ENCODE measurements at places on chromosomes 5 and 9. TPM values are rescaled to one million over a fixed set of nuclear protein-coding genes. Genes with fewer than 3 reads are reported as not detected.

Gene SPAAR
- not detected for total RNA-seq

Gene ELAVL2
- not detected for total RNA-seq

Gene TSSK1B
- not detected for total RNA-seq

Gene SH3PXD2B
- total RNA-seq: 0.21 TPM

Gene F2RL2
- total RNA-seq: not detected

Gene HTR1A
- not detected for total RNA-seq

Gene FLT4
- total RNA-seq: 0.90 TPM

Gene PCDHGA9
- not detected for total RNA-seq

DNA sequence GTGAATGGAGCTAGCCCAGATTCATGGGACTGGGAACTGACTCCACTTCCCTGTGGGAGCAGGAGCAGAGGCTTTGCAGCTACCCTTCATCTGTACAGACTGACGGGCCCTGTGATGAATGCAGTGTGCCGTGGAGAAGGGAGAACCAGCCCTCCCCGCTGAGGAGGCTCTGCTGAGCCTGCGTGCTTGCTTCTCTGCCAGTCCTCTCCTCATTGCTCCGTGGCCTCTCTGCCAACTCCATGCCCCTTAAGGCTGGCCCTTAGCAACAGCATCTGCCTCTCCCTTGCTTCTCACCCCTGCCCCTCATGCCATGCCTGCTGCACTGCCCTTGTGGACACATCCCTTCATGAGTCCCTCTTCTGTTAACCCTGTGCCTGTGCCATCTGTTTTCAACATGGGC, 53.6 kb downstream of the GADD45G start:
- peaks cover 47% of the 10 kb centered on the region for H3K4me1 ChIP-seq
- no peak for DNase-seq
- no peak overlapping the region for H3K27ac ChIP-seq
- H3K4me3 ChIP-seq: no peak overlapping the region
- H3K27me3 ChIP-seq: peaks cover 13% of the 10 kb centered on the region

- no peaks in the 10 kb centered on the region for H3K27me3 ChIP-seq
- H3K4me1 ChIP-seq: no peaks in the 10 kb centered on the region
- DNase-seq: no peak
- H3K36me3 ChIP-seq: no peaks in the 10 kb centered on the region
- H3K4me3 ChIP-seq: no peak overlapping the region
- H3K27ac ChIP-seq: no peak overlapping the region
These were observed 328.9 kb downstream of the PJA2 start for GRCh38 chr5:109080896-109081295.

- no peaks in the 10 kb centered on the region for H3K27me3 ChIP-seq
- H3K4me1 ChIP-seq: no peaks in the 10 kb centered on the region
- no peak overlapping the region for H3K4me3 ChIP-seq
- H3K27ac ChIP-seq: no peak overlapping the region
- no peak for DNase-seq
These were observed 137.9 kb downstream of the PRR16 start for GRCh38 chr5:120602033-120602432.

GRCh38 chr5:132391870-132392269, 22.4 kb downstream of the SLC22A5 start:
- H3K27me3 ChIP-seq: no peaks in the 10 kb centered on the region
- no peak overlapping the region for H3K4me3 ChIP-seq
- peaks cover 86% of the 10 kb centered on the region for H3K4me1 ChIP-seq
- no peak for DNase-seq
- H3K36me3 ChIP-seq: peaks cover 20% of the 10 kb centered on the region
- H3K27ac ChIP-seq: no peak overlapping the region

- H3K36me3 ChIP-seq: peaks cover 26% of the 10 kb centered on the region
- H3K27ac ChIP-seq: peak overlapping the region; percentile 99
- DNase-seq: no peak
- H3K27me3 ChIP-seq: no peaks in the 10 kb centered on the region
These were observed 812 bp downstream of the SREK1 start for GRCh38 chr5:66144834-66145390.

- no peak overlapping the region for H3K4me3 ChIP-seq
- no peak overlapping the region for H3K27ac ChIP-seq
- no peaks in the 10 kb centered on the region for H3K36me3 ChIP-seq
These were observed 39.6 kb downstream of the TRPM6 start for GRCh38 chr9:74848153-74848525.

GRCh38 chr5:151221574-151221973, 2.3 kb downstream of the CCDC69 start:
- H3K27ac ChIP-seq: peak overlapping the region; percentile 91
- peaks cover 69% of the 10 kb centered on the region for H3K36me3 ChIP-seq
- peak overlapping the region; percentile 85 for H3K4me3 ChIP-seq
- DNase-seq: no peak

- peaks cover 5% of the 10 kb centered on the region for H3K36me3 ChIP-seq
- no peak overlapping the region for H3K27ac ChIP-seq
- no peaks in the 10 kb centered on the region for H3K27me3 ChIP-seq
- H3K4me3 ChIP-seq: no peak overlapping the region
- peaks cover 16% of the 10 kb centered on the region for H3K4me1 ChIP-seq
- DNase-seq: no peak
These were observed 94.8 kb downstream of the AOPEP start for GRCh38 chr9:94821098-94821887.

GRCh38 chr9:92493749-92494387, 11.6 kb upstream of the ASPN start:
- no peaks in the 10 kb centered on the region for H3K27me3 ChIP-seq
- peaks cover 2% of the 10 kb centered on the region for H3K4me1 ChIP-seq
- no peak for DNase-seq
- H3K4me3 ChIP-seq: no peak overlapping the region
- H3K27ac ChIP-seq: no peak overlapping the region

DNA sequence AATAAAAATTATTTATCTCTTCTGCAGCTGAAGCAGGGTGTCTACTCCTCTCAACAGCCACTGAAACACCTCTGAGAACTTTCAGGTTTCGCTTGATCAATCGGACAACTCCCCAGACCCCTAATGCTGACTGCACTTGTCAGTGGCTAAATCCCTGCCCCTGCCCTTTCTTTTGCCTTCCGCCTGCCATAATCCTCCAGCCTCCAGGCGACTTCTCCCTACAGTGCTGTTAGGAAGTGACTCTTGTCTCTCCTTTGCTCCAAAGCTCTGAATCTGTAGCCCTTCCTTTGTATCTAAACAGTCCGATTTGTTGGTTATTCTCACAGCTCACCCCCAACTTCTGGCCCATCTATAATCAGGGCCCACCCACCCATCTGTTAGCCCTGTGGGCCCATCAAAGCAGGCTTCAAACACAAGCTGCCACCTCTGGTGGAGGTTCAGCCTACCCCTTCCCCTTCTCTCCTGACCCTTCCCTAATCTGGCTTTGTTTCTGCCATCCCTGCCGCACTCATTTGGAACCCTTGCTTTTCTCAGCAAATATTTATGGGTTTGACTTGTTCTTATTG, 53.7 kb upstream of the IFNK start:
- peaks cover 22% of the 10 kb centered on the region for H3K4me1 ChIP-seq
- H3K4me3 ChIP-seq: no peak overlapping the region
- no peaks in the 10 kb centered on the region for H3K27me3 ChIP-seq
- peaks cover 5% of the 10 kb centered on the region for H3K36me3 ChIP-seq
- DNase-seq: no peak

DNA sequence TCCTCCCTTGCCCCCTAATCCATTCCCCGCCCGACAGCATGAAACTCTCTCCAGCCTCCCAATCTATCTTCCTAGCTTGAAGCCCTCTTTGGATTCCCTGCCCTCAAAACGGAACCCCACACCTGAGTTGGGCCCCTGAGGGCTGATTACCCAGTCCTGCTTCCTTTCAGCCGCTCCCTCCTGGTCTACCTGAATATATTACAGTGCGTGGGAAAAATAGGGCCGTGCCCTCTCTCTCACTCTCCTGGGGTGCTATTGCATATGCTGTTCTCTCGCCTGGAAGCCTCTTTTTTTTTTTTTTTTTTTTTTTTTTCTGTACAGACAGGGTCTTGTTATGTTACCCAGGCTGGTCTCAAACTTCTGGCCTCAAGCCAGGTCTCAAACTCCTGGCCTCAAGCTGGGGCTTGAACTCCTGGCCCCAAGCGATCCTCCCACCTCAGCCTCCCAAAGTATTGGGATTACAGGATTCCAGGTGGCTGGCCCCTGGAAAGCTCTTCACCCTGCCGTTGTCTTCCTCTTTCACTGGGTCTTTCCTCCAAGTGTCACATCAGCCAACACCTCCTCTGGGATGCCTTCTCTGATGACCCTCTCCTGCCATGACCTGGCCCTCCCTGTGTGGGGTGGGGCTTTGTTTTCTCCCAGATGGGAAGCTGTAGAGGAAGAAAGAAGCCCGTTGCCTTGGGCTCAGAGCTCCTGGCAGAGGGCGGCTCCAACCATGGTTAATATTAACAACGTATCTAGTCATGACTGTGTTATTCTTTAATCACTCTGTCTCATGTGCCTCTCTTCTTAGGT, 8.2 kb downstream of the DNM1 start:
- DNase-seq: no peak
- H3K36me3 ChIP-seq: no peaks in the 10 kb centered on the region
- H3K4me3 ChIP-seq: no peak overlapping the region
- no peaks in the 10 kb centered on the region for H3K4me1 ChIP-seq
- H3K27ac ChIP-seq: no peak overlapping the region

DNA sequence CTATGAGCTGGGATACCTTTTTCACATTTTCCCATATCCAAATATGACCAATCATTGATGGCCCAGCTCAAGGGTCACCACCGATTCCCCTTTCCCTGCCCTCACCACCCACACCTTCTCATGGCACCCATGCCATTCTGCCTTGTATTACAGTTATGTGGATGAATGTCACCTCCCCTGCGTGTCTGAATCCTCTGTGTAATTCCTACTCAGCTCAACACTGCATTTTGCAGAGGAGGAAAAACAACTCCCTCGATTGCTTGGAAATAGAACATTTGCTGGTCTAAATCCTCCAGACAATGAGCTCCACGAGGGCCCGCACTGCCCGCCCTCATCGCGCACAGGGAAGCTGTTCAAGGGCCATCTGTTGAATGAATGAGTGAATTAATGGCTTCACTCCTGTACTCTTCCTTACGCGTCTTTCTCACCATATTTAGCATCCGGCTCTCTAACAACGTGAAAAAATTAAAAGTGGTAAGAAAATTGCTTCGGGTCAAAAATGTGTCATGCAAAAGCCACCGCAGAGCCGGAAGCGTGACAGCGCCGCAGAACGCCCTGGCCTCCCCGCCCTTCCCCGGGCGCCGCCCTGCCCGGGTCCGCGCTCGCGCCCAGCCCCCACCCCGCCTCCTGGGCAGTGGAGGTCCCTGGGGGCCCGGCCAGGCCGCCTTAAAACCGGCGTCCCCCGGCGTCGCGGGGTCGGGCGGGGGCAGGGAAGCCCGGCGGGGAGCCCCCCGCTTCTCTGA, 704 bp downstream of the SUSD1 start:
- H3K27ac ChIP-seq: peak overlapping the region; percentile 95
- peak overlapping the region; percentile 87 for H3K4me3 ChIP-seq
- H3K27me3 ChIP-seq: peaks cover 6% of the 10 kb centered on the region
- H3K4me1 ChIP-seq: peaks cover 70% of the 10 kb centered on the region
- H3K36me3 ChIP-seq: peaks cover 34% of the 10 kb centered on the region

GRCh38 chr5:151708126-151708525, 21.4 kb upstream of the SPARC start:
- H3K27me3 ChIP-seq: peaks cover 20% of the 10 kb centered on the region
- DNase-seq: no peak
- H3K27ac ChIP-seq: no peak overlapping the region
- no peak overlapping the region for H3K4me3 ChIP-seq
- H3K36me3 ChIP-seq: no peaks in the 10 kb centered on the region
- H3K4me1 ChIP-seq: no peaks in the 10 kb centered on the region

DNA sequence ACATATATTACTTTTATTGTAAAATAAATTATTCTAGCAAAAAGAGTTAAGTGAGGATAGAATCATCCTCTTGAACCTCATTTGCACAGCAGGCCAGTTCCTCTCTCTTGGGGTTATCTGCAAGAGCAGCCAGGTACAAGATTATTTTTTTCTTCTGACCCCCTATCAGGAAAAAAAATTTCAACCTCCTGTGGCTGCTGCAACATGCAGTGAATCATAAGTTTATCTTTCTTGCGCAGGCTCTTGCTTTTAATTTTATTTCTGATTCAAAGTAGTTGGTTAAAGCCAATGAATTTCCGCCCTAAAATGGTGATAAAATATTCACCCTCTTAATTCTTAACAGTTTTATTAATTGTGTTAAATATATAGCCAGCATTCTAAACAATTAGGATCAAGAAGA, 69.7 kb upstream of the PPP3R2 start:
- H3K27me3 ChIP-seq: peaks cover 4% of the 10 kb centered on the region
- H3K4me1 ChIP-seq: no peaks in the 10 kb centered on the region
- DNase-seq: no peak
- no peak overlapping the region for H3K4me3 ChIP-seq

- H3K27me3 ChIP-seq: no peaks in the 10 kb centered on the region
- no peaks in the 10 kb centered on the region for H3K36me3 ChIP-seq
- H3K4me1 ChIP-seq: no peaks in the 10 kb centered on the region
- H3K27ac ChIP-seq: no peak overlapping the region
- H3K4me3 ChIP-seq: no peak overlapping the region
These were observed 83.5 kb upstream of the BOD1 start for GRCh38 chr5:173699966-173700365.

DNA sequence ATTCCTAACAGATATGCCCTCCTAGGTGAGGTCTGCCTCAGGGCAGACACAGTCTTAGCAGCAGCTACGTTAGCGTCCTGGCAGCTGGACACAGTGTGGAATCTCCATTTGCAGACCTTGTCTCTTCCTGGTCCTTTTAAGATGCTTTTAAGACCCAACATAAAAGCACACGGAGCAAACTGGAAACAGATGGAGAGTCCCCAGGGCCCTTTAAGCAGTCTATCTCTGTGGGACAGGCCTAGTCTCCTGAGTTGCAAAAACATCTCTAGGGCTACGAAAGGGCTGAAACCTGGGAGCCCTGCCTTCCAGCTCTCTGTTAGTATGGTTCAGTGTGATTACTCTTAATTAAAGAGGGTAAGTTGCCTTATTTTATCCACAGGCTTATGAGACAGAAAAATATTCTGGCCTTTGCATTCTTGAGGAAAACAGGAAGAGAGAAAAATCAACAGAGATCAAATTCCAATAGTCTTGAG, 66.0 kb upstream of the GNA14 start:
- peaks cover 3% of the 10 kb centered on the region for H3K36me3 ChIP-seq
- H3K27me3 ChIP-seq: no peaks in the 10 kb centered on the region
- H3K27ac ChIP-seq: no peak overlapping the region
- DNase-seq: no peak

DNA sequence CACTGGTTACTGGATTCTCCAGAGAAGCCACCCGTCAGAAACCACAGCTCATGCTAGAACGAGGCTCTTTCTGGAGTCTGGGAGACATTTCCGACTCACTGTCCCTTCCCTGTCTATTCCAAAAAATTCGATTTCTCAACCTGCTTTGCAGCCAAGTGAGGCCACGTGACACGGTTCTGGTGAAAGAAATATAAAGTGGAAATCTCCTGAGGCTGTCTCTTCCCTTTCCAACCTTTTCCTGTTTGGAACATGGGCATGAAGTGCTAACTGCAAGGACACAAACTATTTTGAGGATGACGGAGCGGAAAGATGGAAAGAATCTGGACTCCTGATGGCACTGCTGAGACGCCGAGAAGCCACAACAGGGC, 6.1 kb upstream of the PTGS1 start:
- no peak for DNase-seq
- peaks cover 1% of the 10 kb centered on the region for H3K27me3 ChIP-seq
- H3K36me3 ChIP-seq: no peaks in the 10 kb centered on the region
- no peak overlapping the region for H3K27ac ChIP-seq
- H3K4me1 ChIP-seq: peaks cover 15% of the 10 kb centered on the region

- no peak overlapping the region for H3K27ac ChIP-seq
- no peak for DNase-seq
- H3K36me3 ChIP-seq: no peaks in the 10 kb centered on the region
- H3K4me3 ChIP-seq: no peak overlapping the region
These were observed 101.0 kb downstream of the TMEM232 start for GRCh38 chr5:110625376-110625999.

GRCh38 chr5:91359962-91360609, 23.0 kb downstream of the ARRDC3 start:
- H3K4me1 ChIP-seq: peaks cover 18% of the 10 kb centered on the region
- H3K27ac ChIP-seq: no peak overlapping the region
- peaks cover 10% of the 10 kb centered on the region for H3K27me3 ChIP-seq
- H3K36me3 ChIP-seq: peaks cover 16% of the 10 kb centered on the region

Measured in activated CD8-positive, alpha-beta T cell treated with anti-CD3 and anti-CD28 coated beads, Interleukin-2, amount 10 ng/mL, durations not matched to agents 7 days and 5 days (primary cell).